ENCODE measurements at places on chromosomes 3 and 15.

DNA sequence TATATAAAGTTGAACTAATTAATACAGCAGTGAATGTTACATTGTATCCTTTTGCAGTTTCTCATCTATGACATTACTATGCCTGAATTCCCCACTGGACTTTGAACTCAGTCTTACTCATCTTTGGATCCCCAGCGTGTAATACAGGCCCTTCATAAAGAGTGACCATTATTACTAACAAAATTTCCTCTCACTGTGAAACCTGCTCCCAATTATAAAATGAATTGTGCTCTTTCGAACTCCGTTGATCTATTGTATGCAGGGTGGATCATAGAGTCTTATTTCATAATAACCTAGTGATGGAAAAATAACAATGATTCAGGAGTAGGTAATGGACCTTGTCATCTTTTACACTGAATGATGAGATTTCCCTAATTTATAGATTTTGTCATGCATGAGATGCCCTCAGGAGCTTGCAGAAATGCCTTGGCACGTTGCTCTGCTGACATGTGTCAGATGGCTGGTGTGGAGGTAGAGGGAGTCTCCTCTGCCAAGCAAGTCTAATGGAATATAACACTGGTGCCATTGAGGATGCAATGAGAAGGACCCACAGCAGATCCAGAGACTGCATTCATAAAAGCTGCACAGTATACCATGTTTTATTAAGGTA, 25.5 kb downstream of the B3GNT5 start:
- no peak for DNase-seq

DNA sequence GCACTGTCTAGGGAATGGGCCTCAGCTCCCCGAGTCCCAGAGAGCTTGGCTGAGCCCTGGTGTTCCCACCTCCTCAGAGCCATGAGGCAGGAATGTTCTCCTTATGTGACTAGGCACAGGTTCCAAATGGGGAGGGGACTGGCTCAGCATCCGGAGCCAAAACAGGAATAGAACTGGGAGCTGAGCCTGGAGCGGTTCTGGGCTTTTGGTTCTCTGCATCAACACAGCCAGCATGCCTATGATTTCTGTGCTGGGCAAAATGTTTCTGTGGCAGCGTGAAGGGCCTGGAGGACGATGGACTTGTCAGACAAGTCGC, at the start of gene FAM131A:
TSS of gene FAM131A (plus strand) at position 202 of the 316 bp plus-strand sequence. CDS start at position 233, 31 bp downstream.
- DNase-seq: no peak

DNA sequence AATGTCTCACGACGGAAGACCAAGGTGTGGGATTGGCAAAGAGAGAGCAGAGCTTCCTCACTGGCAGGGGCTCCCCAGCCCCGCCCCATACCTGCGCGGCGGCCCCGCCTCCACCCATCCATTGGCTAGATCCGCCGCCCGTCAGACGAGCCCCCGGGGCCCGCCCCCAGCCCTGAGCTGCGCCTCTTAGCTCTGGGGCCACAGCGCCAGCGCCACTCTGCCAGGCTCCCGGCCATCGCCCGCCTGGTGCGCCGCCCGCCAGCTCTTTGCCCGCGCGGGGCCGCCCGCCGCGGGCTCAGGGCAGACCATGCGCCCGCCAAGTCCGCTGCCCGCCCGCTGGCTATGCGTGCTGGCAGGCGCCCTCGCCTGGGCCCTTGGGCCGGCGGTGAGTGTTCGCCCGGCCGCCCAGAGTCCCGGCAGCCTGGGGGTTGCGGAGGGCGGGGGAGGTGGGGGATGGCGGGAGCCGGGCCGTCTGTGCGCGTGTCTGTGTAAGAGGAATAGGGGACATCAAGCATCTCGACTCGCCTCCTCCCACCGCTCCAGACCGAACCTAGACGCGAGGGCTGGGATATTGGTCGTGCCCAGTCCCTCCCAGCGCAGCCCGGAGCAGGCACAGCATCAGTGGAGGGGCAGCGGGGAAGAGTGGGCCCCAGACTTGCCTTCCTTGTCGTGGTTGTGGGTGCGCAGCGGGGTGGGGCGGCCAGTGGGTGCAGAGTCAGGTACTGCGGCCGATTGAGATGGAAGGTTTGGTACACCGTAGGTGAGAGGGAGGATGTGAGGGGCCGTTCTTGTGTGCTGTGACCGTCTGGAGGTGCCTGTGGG, at the start of gene VIPR1:
TSS of gene VIPR1 (plus strand) at position 215 of the 822 bp plus-strand sequence. CDS start at position 308, 93 bp downstream.
- peak; percentile 98 for DNase-seq

- no peak for DNase-seq
Measured at GRCh38 chr3:58591517-58592510, 14.6 kb upstream of the FAM107A start.

DNA sequence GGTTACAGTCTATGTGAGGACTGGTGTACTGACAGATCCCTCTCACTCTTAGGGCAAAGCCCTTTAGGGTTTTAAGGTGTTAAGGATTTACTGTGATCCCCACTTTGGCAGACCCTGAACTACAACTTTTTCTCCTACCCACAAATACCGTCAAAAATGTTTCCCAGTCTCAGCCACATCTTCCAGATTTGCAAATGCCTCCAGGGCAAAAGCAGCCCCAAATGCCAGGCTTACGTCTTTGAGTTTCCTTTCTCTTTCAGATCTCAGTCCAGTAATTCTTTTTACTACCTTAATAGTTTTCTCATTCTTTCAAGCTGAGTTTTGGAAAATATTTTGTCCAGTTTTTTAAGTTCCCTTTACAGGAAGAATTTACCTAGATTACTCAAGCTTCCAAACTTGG, 13.4 kb upstream of the ITGA11 start:
- no peak for DNase-seq

DNA sequence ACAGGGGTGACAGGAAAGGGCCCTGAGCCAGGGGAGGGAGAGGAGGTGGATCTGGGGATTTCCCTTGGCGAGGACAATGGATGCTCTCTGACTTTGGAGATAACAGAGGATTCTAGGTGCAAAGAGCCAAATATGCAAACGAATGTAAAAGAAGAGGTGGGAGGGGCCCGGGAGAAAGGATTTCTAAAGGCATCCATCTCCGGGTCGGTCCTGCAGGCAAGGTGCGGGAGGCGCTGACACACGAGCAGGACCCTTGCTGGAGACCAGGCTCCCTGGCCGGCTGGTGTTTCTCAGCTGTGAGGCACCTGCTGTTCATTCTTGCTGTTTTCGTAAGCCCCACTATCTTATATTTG, 115.2 kb upstream of the TLE3 start:
- no peak for DNase-seq

GRCh38 chr3:116929505-116930222, 220.1 kb downstream of the TUSC7 start:
- no peak for DNase-seq

GRCh38 chr15:57896114-57896513, 169.4 kb downstream of the ALDH1A2 start:
- no peak for DNase-seq

GRCh38 chr15:99932676-99933402, 199.6 kb upstream of the LYSMD4 start:
- no peak for DNase-seq

GRCh38 chr15:90863987-90864386, 4.4 kb upstream of the FURIN start:
- DNase-seq: no peak

DNA sequence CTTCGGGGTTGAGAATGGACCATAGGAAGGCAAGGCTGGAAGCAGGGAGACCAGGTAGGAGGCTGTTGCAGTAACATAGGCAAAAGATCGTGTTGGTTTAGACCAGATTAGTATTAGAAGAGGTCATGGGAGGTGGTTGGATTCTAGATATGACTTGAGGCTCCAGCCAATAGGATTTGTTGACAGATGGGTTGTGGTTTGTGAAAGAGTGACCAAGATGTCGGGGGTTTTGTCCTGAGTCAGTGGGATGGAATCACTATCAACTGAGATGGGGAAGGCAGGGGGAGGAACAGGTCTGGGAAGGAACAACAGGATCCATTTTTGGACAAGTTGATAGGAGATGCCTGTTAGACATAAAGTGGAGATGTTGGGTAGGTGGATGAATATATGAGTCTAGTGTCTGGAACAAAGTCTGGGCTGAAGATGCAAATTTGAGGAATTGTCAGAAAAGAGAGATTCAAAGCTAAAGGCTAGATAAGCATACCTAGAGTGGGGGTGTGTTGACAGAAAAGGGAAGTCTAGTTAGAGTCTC, 95.5 kb upstream of the NPHP3 start:
- no peak for DNase-seq

- no peak for DNase-seq
Measured at GRCh38 chr3:115804713-115805119, 181.4 kb downstream of the GAP43 start.

- no peak for DNase-seq
Measured at GRCh38 chr3:41001556-41001955, 197.7 kb upstream of the CTNNB1 start.

DNA sequence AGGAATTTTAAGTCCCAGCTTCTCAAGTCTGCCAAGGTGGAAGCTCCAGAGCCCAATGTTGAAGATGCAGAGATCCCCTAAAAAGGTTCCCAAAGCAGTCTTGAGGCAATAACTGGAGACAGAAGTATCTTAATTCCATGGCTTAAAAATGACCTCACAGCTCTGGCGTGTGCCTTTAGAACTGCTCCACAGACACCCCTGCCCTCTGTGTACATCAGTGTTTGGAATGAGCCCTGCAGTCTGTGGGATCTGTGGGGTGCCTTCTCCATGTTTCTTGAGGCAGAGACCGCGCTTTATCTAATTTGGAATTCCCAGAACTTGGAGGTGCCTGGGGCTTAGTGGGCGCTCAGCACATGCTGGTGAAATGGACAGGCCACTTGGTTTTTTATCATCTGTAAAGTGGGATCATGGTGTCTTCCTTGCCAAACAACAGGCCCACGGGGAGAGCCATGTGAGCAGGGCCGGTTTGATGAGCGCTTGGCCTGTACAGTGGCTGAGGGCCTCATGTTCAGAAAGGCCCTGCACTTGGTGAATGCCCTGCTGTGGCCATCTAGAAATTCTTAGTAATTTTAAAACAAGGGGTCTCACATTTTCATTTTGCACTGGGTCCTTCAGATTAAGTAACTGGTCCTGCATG, 7.1 kb downstream of the ITGA11 start:
- DNase-seq: no peak

GRCh38 chr3:42764115-42764514, 8.9 kb downstream of the CCDC13 start:
- DNase-seq: no peak

DNA sequence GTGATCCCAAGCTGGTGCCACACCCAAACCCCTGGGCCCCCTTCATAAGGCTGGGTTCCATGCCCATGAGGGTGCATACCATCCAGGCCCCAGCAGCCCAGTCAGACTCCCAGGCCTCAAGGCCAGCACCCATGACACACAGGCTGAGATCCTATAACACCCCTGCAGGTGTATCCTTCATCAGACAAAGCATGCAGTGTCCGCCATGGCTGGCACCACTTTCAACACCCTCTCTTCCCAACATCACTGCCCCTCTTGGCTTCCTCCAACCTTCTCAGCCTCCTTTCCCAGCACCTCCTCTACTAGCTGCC, 3.5 kb downstream of the CCDC51 start:
- DNase-seq: no peak

GRCh38 chr3:79937567-79937966, 169.8 kb upstream of the ROBO1 start:
- no peak for DNase-seq

GRCh38 chr3:160129459-160130061, 95.7 kb upstream of the C3orf80 start:
- DNase-seq: no peak

DNA sequence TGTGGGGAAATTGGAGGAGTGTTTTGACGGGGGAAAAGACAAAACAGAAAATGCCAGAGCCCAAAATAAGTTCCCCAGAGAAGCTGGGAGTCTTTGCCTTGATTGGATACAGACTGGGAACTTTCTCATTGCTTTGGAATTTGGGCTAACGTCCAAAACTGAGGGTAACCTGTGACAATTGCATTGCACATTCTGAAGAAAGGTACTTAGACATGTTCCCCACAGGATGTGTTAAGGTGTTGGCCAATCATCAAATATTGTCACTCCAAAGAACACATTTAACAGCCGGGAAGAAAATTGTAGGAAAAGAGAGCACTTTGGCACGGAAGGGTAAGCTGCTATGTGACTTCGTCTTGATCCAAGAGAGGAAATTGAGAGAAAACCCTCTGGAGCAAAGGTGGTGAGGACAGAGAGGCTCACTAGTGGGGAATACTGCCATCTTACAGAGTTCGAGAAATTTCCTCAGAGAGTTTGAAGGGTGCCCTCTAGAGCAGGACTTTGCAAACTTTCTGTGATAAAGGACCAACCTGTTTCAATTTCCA, 619.5 kb upstream of the TBL1XR1 start:
- no peak for DNase-seq

- DNase-seq: no peak
Measured at GRCh38 chr15:94586099-94586498, 354.7 kb downstream of the MCTP2 start.

DNA sequence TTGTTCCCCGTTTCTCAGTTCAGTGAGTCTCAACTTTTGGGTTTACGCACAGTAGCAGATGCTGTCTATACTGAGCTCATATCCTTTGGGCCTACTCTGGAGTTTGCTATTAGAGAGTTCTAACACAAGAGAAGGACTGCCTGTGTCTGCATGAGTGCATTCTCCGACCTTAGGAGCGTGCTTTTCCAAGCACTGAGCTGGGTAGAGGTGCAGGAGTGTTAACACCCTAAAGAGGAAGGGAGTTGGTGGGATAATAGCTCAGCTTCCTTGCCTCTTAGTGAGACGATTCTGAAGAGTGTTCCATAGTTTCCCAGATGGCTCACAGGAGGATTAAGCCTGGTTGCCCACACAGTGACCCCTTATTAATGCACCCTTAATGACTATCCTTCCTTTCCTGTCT, 6.9 kb upstream of the OXSR1 start:
- DNase-seq: no peak

DNA sequence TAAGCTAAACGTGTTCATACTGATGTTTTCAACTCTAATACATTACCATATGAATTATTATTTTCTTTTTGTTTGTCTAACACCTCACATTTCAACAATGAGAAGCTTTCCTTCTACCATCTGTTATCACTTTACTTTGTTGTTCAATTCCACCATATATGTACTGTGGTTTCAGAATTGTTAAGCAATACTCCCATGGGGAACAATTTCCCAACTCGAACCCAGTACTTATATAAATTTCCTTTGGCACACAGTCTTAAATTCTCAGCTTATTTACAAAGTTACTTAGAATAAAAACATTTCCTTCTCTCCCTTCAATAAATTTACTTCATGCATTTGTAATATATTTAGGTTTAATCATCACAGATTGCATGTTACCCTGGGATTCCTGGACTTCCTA, 1764.4 kb downstream of the OTOL1 start:
- DNase-seq: no peak

- DNase-seq: no peak
Measured at GRCh38 chr3:168604767-168605166, 509.0 kb upstream of the GOLIM4 start.

GRCh38 chr3:184261270-184261853, at the start of gene CAMK2N2:
Gene CAMK2N2 (minus strand): TSS chr3:184261553. CDS start chr3:184261285, 268 bp downstream.
- peak; percentile 58 for DNase-seq

DNA sequence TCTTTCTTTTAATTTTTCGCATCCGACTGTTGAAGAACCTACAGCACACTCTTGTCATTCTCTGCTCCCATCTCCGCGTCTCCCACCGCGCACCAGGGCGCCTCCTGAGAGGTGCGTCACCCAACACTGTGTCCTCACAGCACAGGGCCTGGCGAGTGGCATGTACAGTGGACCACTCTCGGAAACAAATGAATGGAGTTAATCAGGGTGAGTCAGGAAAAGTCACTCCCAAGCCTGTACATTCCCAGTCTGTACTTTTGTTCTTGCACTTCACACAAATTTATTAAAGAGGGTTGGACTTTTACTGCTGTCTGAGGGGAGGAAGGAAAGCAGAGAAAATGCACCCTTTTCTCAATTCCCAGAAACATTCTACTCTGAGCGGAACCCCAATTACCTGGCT, 625 bp downstream of the COL6A6 start:
- DNase-seq: no peak
